Activated naive CD8-positive, alpha-beta T cell treated with anti-CD3 and anti-CD28 coated beads, Interleukin-2, amount 10 ng/mL, durations not matched to agents 7 days and 5 days (primary cell): ENCODE measurements at places on chromosomes 2 and 18. TPM values are rescaled to one million over a fixed set of nuclear protein-coding genes. Genes with fewer than 3 reads are reported as not detected.

The EIF2B4 gene
- total RNA-seq: 39.2 TPM

The RAMP1 gene
- 0.68 TPM for total RNA-seq

The HOXD10 gene
- total RNA-seq: not detected

The TYW5 gene
- 9.3 TPM for total RNA-seq

The ELOA2 gene
- total RNA-seq: not detected

The OTOF gene
- total RNA-seq: 58.0 TPM

The CNNM4 gene
- total RNA-seq: 6.9 TPM

The FZD7 gene
- total RNA-seq: 0.44 TPM

The CCDC102B gene
- 4.7 TPM for total RNA-seq
